Activated CD8-positive, alpha-beta memory T cell treated with anti-CD3 and anti-CD28 coated beads, Interleukin-2, amount 50 U/mL, for 4 hours (primary cell): ENCODE measurements at places on chromosomes 7 and 10.
A peak's percentile ranks its signal among the peaks of the same experiment; 100 is the strongest.

DNA sequence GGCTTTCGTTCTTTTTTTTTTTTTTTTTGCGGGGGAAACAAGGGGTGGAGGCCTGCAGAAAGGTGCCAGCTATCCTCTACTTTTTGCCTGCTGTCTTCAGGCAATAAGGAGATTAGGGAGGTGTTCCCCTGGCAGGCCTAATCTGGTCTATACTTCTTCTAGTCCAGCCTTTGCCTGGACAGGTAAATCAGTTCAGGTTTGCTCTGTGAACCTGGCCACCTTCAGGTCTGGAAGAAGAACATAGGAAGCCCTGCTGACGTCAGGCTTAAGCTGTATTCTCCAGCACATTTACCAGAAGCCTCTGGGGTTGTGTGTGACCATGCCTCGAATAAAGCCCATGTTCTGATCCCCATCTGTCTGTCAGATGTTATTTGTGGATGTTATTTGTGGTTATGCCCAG lies 115.4 kb downstream of the SDK1 start:
- DNase-seq, result no peak

DNA sequence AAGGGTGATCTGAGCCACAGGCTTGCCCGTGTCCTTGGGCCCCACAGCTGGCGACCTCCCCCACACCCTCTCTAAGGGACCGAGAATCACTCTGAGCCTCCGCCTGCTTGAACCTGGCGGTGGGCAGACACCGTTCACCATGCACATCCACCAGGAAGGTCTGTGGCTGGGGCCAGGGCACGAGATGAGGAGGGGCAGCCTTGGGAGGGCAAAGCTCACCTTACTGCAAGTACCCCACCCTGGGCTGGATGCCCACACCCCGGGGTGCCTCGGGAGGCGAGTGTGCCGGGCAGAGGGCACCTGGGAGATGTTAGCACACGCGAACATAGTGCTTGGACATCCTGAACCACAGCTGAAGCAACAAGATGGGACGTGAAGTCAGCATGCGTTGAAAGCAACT lies 211.9 kb downstream of the ELFN1 start:
- DNase-seq, result no peak

GRCh38 chr7:100968031-100968430 lies 1.3 kb upstream of the MUC12 start:
- DNase-seq, result no peak

DNA sequence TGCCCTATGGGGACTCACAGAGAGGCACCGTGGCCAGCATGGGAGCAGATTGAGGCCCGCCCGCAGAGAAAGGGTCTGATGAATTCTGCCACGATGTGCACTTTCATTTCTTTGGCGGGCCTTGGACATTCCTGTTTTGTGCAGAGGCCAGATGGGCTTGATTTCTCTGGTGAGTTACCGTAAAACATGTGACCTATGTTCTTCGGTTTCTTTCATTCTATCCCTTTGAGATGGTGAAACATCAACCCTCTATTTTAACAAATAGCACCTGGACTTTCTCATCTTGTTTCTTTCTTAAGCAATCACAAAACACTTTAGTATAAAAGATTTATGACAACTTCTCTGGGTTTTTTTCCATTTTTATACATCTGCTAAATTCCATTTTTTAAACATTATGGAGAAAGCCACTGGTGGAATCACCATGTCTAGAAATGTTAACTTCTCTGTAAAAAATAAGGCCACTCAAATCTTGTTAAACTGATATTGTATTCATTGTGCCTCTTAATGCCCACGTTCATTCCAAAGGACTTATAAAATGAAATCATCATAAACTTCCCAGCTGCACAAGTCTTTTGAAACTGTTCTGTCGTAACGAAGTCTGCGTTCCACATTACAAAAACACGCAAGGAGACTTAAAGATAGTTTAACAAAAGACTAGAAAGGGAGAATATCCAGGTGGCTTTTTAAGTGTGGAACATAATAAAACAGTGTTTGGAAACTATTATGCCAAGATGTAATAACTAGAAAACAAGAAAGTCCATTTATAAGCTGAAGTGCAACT lies 21.4 kb upstream of the ODAD2 start:
- DNase-seq, result no peak

DNA sequence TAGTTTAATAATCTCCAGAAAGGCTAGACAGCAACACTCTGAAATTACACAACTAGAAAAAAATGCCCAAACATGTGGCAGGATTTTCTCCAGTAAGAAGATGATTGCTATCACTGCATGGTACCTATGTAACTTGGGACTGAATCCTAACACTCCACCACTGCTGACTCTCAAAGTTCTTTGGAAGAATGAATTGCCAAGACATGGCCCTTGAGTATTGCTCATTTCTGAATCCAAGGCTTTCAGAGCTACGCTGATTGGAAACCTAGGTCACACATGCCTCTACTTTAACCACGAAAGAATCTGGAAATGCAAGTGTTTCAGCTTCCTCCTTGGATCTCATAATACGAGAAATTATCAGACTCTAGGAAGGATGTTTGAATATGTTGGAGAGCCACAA lies 167.5 kb upstream of the CELF2 start:
- DNase-seq, result no peak

- no peak for DNase-seq
These were observed 66.4 kb upstream of the TNRC18 start for GRCh38 chr7:5489991-5490536.

DNA sequence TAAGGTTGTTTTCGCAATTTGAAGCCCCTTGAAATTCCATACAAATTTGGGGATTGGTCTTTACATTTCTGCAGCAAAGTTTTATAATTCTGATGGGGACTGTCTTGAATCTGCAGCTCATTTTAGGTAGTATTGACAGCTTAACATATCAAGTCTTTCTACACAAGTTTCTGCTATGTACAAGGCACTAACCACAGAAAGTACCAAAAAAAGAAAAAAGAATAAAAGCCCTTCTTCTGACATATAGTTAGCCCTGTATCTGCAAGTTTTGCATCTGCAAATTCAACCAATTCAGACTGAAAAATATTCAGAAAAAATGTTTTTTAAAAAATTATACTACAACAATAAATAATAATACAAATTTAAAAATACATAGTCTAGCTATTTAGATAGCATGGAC lies 15.3 kb downstream of the POT1 start:
- no peak for DNase-seq

DNA sequence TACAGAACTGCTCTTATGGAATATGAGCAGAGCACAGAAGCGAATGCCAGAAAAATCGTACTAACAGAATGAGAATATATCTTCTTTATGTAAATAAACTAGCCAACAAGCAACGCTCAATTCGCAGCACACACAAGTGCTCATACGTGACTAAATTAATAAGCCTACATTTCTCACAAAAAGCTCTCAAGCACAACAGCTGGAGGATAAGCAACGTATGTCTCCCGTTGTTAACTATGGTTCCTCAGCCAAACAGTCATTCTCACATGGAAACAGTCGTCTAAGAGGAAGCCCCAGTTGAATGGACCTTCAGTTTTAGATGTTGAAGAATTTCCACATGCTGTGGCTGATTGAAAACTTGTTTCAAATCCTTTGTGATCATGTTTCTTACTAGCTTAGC lies 110.4 kb downstream of the PKD1L1 start:
- no peak for DNase-seq

- DNase-seq, result no peak
These were observed 168.8 kb downstream of the TMEM26 start for GRCh38 chr10:61284222-61284890.

DNA sequence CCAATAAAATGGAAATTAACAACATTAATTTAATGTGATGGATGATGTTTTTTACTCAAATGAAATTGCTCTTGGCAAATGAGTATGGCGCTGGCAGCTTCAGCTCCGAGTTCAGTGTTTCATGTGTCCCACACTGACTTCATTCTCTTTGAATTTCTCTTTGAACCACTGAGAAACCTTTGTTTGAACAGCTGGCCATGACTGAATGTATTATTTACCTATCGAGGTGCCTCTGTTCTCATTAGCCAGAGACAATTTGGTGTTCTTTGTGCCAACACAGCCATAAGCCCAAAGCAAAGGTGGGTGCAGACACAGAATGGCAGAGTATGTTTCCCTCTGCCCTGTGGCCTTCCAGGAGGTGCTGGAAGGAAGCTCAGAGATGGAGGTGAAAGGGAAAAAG lies 42.1 kb downstream of the TMEM178B start:
- no peak for DNase-seq

DNA sequence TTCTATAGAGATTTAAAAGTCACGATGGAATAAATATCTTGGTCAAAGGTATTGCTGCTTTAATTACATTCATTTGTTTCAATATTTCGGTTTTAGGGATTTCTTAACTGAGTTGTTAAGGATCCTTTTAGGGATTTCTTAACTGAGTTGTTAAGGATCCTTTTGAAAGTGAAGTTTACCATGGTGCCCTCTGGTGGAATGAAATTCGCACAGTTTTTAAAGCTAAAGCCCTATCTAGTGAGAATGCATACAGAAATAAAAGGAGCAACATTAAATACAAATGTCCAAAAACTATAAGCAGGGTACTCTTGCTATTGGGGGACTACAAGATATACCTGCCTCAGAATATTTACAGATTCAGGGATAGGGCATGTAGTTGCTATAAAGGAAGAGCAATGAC lies 193.7 kb downstream of the RNLS start:
- peak; percentile 15 for DNase-seq

- DNase-seq, result no peak
These were observed 57.8 kb downstream of the ZMIZ1 start for GRCh38 chr10:79126351-79127080.

DNA sequence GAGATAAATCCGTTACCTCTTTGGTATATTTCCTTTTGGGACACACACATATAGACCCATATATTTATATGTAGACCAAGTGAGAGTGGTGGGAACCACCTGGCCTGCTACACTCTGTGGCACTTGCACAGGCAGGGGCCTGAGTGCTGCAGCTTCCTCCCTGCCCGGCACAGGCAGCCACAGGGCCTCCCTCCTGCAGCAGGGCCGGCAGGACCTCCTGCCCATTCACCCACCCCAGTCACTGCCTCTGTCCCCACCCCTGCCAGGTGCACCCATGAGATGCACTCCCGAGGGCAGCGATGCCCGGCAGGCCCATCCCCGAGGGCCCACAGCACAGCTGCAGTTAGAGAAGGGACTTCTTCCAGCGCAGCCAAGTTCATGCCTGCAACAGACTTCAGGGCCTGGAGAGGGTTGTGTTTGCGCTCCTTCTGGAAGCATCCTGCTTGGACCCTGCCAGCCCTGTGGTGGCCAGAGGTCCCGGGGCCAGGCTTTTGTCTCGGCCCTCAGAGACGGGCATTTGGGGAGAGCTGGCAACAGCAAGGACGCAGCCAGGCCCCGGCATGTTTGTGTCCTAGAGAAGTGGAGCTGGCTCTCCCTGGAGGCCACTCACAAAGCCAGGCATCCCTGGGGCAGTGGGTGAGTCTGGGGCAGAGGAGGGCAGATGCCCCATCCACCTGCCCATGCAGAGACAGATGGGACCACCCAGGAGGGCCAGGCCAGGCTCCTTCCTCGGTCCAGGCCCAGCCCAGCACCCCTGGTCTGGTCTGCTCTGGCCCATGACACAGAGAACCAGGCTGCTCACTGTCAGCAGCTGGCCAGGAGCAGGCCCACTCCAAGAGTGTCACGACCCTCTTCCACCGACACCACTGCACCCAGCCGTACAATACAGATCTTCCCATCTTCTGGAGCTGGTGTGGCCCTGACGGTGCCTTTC lies 41.4 kb downstream of the PWWP2B start:
- DNase-seq, result no peak

GRCh38 chr10:102122450-102122849 lies 2.3 kb upstream of the LDB1 start:
- no peak for DNase-seq

DNA sequence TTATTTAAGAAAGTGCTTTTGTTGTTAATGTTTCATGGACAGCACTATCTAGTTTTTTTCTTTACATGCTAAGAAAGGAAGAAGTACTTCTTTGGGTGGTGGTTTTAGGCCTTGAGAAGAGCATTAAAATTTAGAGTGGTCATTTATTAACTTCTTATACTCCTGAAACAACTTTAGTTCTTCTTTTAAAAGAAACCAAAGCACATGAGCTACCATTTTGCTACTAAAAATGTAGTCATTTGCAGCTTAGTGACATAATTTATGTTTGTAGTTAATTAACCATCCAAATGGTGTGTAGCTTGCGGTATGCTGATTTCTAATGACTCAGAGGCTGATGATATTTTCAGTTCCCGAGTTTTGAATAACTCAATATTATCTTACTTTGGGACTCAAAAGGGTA lies 207.5 kb downstream of the BBS9 start:
- no peak for DNase-seq

DNA sequence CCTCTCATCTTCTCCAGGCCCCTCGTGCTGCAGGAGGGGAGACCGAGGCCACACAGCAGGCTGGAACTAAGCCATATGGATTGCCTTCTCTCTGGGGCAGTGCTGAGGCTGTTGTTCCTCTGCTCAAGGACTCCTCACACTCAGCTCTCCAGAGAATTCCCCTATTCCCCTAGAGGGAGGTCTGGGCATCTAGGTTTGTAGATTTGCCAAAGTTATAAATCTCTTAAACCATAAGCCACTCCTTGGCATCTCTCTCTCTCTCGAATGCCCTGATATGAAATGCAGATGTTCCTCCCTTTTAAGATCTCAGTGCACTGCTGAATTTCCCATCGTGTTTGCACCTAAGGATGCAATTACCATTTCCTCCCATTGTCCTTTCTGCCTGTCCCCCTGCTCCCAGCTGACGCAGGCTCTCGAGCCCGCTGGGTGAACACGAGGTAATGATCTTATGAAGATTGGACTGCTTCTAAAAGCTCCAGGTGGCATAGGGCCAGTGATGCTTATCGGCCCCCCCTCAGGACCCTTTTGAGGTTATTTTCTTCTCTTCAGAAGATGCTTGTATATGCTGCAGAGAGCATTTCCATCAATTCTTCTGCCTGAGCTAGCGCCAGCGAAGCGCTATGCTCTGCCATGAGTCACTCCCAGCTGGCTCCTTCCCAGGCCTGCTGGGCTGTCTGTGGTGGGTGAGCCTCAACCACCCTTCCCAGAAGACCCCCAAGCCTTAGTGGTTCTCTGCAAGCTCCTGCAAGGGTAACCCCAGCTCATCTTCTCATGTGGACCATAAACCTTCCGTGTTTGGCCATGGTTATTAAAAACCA lies 41.6 kb upstream of the AQP1 start:
- DNase-seq, result no peak

- no peak for DNase-seq
These were observed 41.6 kb downstream of the LAMB1 start for GRCh38 chr7:107961405-107961804.

GRCh38 chr10:58641708-58642107 lies 129.0 kb downstream of the BICC1 start:
- no peak for DNase-seq

DNA sequence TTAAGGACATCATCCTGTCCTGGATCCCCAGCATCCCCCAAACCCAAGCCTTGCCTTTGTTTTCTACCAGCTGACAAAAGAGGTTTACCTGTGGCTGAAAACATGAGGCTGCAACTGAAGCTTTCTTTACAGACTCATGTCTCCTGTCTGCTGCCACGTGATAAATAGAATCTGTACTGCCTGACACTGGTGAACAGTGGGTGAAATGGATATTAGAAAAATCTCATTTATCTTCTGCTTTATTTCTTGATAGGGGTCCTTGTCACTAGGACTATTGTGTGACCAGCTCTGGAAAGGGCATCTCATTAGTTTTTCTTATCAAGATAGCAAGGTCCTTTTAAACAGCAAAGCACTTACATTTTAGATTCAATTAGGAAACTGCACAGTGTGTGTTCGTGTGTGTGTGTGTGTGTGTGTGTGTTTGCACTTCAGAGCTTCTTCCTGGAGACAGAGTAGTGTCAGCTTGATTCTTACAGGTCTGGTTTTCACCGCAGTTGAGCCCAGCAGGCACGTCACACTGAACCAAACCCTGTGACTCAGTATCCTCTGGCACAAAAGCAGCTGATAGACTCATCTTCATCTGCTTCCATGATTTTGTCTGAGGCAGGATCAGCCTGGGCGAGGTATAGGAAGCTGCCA lies 373.5 kb upstream of the CELF2 start:
- no peak for DNase-seq

GRCh38 chr10:122435212-122435827 lies 19.1 kb upstream of the ARMS2 start:
- no peak for DNase-seq
